Lung (tissue), 17 donors: ENCODE measurements at places on chromosomes 3 and 15. TPM values are rescaled to one million over a fixed set of nuclear protein-coding genes. Genes with fewer than 3 reads are reported as not detected.
A peak's percentile ranks its signal among the peaks of the same experiment; 100 is the strongest.

GRCh38 chr15:99151156-99151555 lies 46.3 kb downstream of the SYNM start:
- H3K4me1 ChIP-seq = no peaks in the 10 kb centered on the region
- no peaks in the 10 kb centered on the region for H3K27me3 ChIP-seq
- no peak overlapping the region for H3K4me3 ChIP-seq

Gene CPEB1
- total RNA-seq = 4.0 TPM

GRCh38 chr3:57627976-57628375 lies 30.8 kb upstream of the ARF4 start:
- H3K36me3 ChIP-seq = peaks cover 20% of the 10 kb centered on the region
- DNase-seq = no peak
- H3K4me1 ChIP-seq = no peaks in the 10 kb centered on the region
- no peak overlapping the region for H3K27ac ChIP-seq

Gene OR5H15
- not detected for total RNA-seq

DNA sequence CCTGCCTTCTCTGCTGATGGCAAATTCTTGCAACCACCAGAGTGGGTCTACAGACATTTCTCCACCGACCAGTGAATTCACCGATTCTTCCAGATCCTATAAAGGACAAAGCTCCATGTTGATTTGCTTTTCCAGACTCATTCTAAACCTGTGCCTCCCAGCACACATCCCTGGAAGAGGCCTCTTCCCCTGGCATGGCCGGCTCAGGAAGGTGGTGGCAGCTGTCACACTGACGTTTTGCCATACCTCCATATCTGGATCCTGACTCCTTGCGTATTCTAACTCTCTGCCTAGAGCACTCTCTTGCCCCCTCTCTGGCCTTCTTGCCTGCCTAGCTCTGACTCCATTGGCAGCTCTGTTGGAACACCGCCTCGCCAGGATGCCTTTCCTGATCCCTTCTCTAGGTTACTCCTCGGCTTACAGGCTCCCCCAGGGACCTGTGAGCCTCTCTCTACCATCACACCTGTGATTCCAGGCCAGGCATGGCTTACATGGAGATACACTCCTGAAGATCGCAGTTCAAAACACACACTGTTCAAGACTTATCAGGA lies 31.0 kb downstream of the SLCO2A1 start:
- H3K27ac ChIP-seq = no peak overlapping the region
- H3K27me3 ChIP-seq = no peaks in the 10 kb centered on the region
- no peaks in the 10 kb centered on the region for H3K36me3 ChIP-seq
- H3K4me3 ChIP-seq = no peak overlapping the region
- no peaks in the 10 kb centered on the region for H3K4me1 ChIP-seq
- DNase-seq = no peak

DNA sequence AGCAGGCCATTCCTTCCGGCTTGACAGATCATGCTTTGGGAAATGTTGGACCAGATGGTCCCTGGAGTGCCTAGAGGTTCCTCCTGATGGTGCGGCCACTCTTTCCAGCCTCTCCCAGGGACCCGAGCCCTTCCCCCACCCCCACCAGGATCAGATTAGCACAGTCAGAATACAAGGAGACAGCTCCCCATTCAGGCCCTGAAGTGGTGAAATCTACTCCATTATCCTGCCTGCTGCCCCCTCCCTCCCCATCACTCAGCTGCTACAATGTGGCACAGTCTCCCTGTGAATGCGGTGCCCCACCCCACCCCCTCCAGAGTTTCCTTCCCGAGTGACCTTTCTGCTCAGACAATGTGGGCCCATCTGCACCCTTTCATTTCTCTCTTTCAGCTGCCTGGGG lies 29.4 kb downstream of the RNU5B-1 start:
- H3K4me3 ChIP-seq = no peak overlapping the region
- DNase-seq = no peak
- no peaks in the 10 kb centered on the region for H3K36me3 ChIP-seq
- no peaks in the 10 kb centered on the region for H3K27me3 ChIP-seq
- H3K27ac ChIP-seq = no peak overlapping the region
- peaks cover 27% of the 10 kb centered on the region for H3K4me1 ChIP-seq

GRCh38 chr15:77009176-77009575 lies 14.2 kb downstream of the PSTPIP1 start:
- DNase-seq = no peak
- no peaks in the 10 kb centered on the region for H3K36me3 ChIP-seq
- H3K4me3 ChIP-seq = no peak overlapping the region
- H3K27me3 ChIP-seq = no peaks in the 10 kb centered on the region
- H3K4me1 ChIP-seq = no peaks in the 10 kb centered on the region

Gene DPPA4
- total RNA-seq = 1.8 TPM

Gene CLDN11
- total RNA-seq = 6.0 TPM

Gene PRR23A
- not detected for total RNA-seq

Gene THPO
- total RNA-seq = 0.31 TPM

Gene ZNF80
- total RNA-seq = not detected

DNA sequence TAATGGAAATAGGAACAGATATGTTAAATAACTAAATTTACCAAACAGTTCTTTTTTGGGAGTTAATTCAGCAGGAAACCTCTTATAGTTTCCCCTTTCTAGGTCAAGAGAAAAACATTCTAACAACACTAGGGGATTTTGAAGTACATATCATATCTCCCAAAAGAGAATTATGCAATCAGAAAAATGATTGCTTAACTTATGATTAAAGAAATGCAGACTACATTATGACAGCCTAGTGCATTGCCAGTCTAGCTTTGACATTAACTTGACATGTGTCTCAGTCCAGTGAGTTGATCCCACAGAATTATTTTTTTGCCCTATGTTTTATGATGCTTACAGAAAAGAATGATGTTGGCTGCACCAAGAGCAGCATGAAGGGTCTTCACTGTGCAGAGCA lies 31.7 kb upstream of the NPHP3 start:
- DNase-seq = peak; percentile 65
- no peak overlapping the region for H3K27ac ChIP-seq
- no peak overlapping the region for H3K4me3 ChIP-seq
- H3K36me3 ChIP-seq = no peaks in the 10 kb centered on the region
- no peaks in the 10 kb centered on the region for H3K4me1 ChIP-seq

DNA sequence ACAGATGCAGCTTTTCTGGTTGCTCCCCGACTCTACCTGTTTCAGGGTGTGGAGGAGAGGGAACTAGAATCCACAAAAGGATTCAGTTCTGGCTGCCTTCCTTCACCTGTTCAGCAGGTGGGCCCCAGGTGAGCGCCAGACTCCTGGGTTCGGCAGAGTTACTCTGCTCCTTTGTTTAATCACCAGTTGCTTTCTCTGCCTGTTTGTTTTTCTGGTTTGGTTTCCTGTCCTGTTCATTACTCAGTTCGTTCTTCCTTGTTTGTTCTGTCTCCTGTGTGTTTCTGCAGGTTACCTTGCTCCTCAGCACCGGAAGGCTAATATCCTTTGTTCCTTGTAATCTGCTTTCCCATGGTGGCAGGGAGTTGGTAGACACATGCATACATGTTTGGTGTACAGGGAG lies 508.5 kb upstream of the ATP11B start:
- no peaks in the 10 kb centered on the region for H3K4me1 ChIP-seq
- no peaks in the 10 kb centered on the region for H3K36me3 ChIP-seq
- no peak for DNase-seq
- no peaks in the 10 kb centered on the region for H3K27me3 ChIP-seq
- H3K4me3 ChIP-seq = no peak overlapping the region
- no peak overlapping the region for H3K27ac ChIP-seq

DNA sequence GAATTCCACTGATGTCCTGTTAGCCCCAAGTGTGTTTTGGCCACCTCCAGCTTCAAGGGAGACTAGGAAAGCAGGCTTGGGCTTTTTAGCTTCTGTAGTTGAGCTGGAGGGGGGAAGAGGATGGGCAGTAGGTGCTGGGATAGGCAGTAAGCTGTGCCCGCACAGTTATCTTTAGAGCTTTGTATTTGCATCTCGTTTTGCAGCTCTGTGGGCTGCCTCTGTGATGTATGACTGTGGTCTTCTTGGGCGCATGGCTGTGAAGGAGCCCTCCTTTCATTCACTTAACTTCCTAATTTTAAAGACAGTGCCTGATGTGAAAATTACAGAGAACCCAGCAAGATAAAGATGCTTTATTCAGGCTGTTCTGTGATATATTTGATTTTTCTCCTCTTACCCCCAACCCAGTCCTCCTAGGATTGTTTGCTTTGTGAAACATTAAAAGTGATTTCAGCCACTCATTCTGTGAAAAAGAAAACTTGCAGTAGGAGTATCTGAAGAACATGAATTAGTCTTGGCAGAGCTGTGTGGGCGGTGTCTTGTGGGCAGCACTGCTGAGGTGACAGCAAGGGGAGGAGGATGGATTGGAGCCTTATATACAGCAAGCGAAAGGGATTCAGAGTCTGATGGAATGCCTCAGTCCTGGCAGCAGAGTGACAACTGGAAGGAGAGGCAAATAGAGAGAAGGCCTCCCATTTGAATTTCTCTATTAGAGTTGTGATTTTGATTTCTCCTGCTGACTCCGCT lies 74.3 kb downstream of the LARS2 start:
- H3K36me3 ChIP-seq = peaks cover 27% of the 10 kb centered on the region
- no peak overlapping the region for H3K4me3 ChIP-seq
- no peaks in the 10 kb centered on the region for H3K27me3 ChIP-seq
- H3K4me1 ChIP-seq = no peaks in the 10 kb centered on the region
- no peak overlapping the region for H3K27ac ChIP-seq

GRCh38 chr3:146593776-146594175 lies 11.4 kb downstream of the PLSCR5 start:
- no peak for DNase-seq
- no peak overlapping the region for H3K27ac ChIP-seq
- H3K36me3 ChIP-seq = no peaks in the 10 kb centered on the region
- no peaks in the 10 kb centered on the region for H3K4me1 ChIP-seq
- H3K4me3 ChIP-seq = no peak overlapping the region
- H3K27me3 ChIP-seq = no peaks in the 10 kb centered on the region

Gene ACTC1
- total RNA-seq = 13.0 TPM

Gene SCN11A
- 0.60 TPM for total RNA-seq

- no peak overlapping the region for H3K27ac ChIP-seq
- no peaks in the 10 kb centered on the region for H3K36me3 ChIP-seq
- H3K4me3 ChIP-seq = no peak overlapping the region
- no peaks in the 10 kb centered on the region for H3K27me3 ChIP-seq
Observed at GRCh38 chr3:139653582-139653981, 24.2 kb downstream of the NMNAT3 start.

DNA sequence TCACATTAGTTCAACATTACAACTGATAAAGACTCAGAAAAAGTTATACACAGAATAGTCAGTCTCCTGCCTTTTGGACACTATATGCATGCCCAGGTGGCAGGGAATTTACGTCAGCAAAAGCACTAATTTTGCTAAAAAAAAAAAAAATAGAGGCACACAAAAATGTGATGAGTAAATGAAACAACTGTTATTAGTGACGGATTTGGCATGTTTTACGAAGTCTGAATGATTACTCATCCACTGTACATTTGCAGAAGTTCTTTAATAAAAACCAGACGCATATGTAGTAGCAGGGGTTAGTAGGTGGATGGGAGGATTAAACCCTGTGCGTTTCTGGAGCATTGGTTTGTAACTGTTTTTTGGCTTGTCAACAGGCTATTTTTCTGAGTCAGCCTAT lies 99.0 kb downstream of the MITF start:
- no peaks in the 10 kb centered on the region for H3K36me3 ChIP-seq
- no peak overlapping the region for H3K27ac ChIP-seq
- H3K4me1 ChIP-seq = no peaks in the 10 kb centered on the region
- H3K4me3 ChIP-seq = no peak overlapping the region
- peak; percentile 57 for DNase-seq
- no peaks in the 10 kb centered on the region for H3K27me3 ChIP-seq

Gene ZIC4
- total RNA-seq = not detected

- no peak for DNase-seq
- no peak overlapping the region for H3K4me3 ChIP-seq
- no peak overlapping the region for H3K27ac ChIP-seq
- no peaks in the 10 kb centered on the region for H3K4me1 ChIP-seq
- H3K27me3 ChIP-seq = no peaks in the 10 kb centered on the region
- no peaks in the 10 kb centered on the region for H3K36me3 ChIP-seq
Observed at GRCh38 chr3:18061737-18062656, 319.6 kb upstream of the TBC1D5 start.

GRCh38 chr3:49681232-49681522 lies 7.0 kb downstream of the APEH start:
- no peaks in the 10 kb centered on the region for H3K4me1 ChIP-seq
- H3K36me3 ChIP-seq = peaks cover 13% of the 10 kb centered on the region
- H3K27me3 ChIP-seq = no peaks in the 10 kb centered on the region
- no peak overlapping the region for H3K4me3 ChIP-seq
- DNase-seq = no peak
- no peak overlapping the region for H3K27ac ChIP-seq

Gene ADAMTS9
- total RNA-seq = 46.2 TPM

Gene TICRR
- total RNA-seq = 1.7 TPM

DNA sequence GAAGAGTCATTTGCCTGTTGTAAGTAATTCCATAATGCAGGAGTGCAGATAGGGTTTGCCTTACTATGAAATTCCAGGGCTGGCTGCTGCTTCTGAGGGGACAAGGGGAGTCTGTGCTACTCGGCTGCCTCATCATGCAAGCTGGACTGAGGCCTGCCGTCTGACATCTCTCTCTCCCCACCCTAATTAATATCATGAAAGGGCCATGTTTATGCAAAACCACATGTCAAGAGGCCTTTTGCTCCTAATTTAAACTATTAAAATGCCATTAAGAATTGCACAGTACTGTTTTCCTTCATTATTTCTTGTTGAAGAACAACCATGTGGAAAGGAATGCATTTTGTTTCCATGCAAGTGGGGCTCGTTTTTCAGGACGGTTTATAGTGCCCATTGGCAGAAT lies 26.3 kb downstream of the CHST2 start:
- no peaks in the 10 kb centered on the region for H3K4me1 ChIP-seq
- no peak overlapping the region for H3K4me3 ChIP-seq
- no peaks in the 10 kb centered on the region for H3K27me3 ChIP-seq
- no peaks in the 10 kb centered on the region for H3K36me3 ChIP-seq
- DNase-seq = peak; percentile 95
- H3K27ac ChIP-seq = no peak overlapping the region

DNA sequence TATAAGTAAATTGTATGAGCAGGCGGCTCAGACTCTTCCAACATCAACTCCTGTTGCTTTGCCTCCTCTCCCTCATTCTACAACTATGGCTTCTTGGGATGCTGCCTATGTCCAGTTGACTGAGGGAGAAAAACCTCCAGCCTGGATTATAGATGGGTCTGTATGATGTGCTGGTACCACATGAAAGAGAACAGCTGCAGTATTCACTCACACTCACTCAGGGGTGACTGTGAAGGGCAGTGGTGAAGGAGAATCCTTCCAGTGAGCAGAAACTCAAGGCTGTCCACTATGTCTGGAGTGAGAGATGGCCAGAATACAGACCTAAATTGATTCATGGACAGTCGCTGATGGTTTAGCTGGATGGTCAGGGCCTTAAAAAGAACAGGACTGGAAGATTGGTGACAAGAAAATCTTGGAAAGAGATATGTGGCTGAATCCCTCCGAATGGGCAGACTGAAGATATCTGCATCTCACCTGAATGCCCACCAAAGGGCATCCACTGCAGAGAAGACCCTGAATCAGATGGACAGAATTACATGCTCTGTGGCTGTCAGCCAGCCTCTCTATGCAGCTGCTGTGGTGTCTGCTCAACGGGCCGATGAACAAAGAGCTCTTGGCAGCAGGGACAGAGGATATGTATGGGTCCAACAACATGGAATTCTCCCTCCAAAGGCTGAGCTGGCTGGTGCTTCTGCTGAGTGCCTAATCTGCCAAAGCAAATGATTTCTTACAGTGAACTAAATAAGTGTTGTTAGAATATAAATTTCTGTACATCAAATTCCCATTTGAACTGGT lies 1.9 kb upstream of the BCL2L10 start:
- DNase-seq = peak; percentile 66
- no peak overlapping the region for H3K4me3 ChIP-seq
- no peaks in the 10 kb centered on the region for H3K36me3 ChIP-seq
- H3K27ac ChIP-seq = no peak overlapping the region
- H3K4me1 ChIP-seq = peaks cover 4% of the 10 kb centered on the region

- H3K4me3 ChIP-seq = no peak overlapping the region
- H3K36me3 ChIP-seq = no peaks in the 10 kb centered on the region
- no peak overlapping the region for H3K27ac ChIP-seq
Observed at GRCh38 chr3:112013784-112014143, 15.0 kb downstream of the TAGLN3 start.
